ENCODE measurements at places on chromosomes 6 and 20.
A peak's percentile ranks its signal among the peaks of the same experiment; 100 is the strongest.

DNA sequence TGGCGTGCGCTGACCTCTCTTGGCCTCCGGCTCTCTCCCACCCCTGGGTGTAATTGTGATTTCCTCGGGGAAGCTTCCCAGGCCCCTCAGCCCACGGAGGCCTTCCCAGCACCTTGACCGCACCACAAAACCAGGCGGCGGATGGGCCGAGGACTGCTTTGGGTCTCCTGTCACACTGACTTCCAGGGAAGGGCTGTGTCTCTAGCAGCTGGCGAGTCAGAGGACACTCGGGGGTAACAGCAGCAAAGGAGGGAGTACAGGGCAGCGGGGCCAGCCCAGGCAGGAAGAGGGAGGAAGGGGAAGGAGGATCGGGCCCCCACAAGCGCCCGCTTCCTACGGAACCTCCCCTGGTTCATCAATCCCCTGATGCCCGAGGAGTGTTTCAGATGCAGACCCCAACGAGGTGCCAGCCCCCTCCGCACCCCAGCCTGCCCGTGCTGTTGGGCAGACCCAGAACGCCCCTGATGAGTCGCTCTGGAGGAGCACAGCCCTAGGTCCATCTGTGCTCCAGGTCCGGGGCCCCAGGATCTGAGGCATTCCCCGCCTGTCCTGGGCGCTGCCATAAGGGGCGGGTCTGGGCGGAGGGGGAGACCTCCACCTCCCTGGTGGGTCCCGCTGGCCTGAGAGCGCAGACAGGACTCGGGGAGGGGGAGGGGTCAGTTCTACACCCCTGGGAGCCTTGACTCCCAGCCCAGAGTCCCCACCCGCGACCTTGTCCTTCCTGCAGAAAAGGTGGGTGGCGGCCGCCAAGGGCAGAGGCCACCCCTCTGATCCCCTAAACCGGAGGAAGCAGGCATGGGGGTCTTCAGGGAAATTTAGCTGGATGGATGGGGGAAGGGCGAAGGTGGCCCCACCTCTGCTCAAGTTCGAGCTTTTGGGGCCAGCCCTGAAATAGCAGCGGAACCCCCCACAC lies 956 bp downstream of the CHRNA4 start:
- H3K36me3 ChIP-seq, result no peaks in the 10 kb centered on the region
- no peak for DNase-seq
- H3K4me3 ChIP-seq, result peak overlapping the region; percentile 48
- H3K27me3 ChIP-seq, result no peaks in the 10 kb centered on the region
- H3K4me1 ChIP-seq, result peaks cover 5% of the 10 kb centered on the region
- no peak overlapping the region for H3K27ac ChIP-seq

- peaks cover 1% of the 10 kb centered on the region for H3K4me1 ChIP-seq
- no peaks in the 10 kb centered on the region for H3K27me3 ChIP-seq
- H3K4me3 ChIP-seq, result no peak overlapping the region
- H3K36me3 ChIP-seq, result no peaks in the 10 kb centered on the region
- H3K27ac ChIP-seq, result no peak overlapping the region
- DNase-seq, result no peak
Observed at GRCh38 chr6:142075516-142076101, 57.1 kb upstream of the GJE1 start.

- no peak overlapping the region for H3K27ac ChIP-seq
- H3K36me3 ChIP-seq, result no peaks in the 10 kb centered on the region
- no peak overlapping the region for H3K4me3 ChIP-seq
- H3K27me3 ChIP-seq, result no peaks in the 10 kb centered on the region
Observed at GRCh38 chr6:139153855-139154254, 19.0 kb downstream of the HECA start.

DNA sequence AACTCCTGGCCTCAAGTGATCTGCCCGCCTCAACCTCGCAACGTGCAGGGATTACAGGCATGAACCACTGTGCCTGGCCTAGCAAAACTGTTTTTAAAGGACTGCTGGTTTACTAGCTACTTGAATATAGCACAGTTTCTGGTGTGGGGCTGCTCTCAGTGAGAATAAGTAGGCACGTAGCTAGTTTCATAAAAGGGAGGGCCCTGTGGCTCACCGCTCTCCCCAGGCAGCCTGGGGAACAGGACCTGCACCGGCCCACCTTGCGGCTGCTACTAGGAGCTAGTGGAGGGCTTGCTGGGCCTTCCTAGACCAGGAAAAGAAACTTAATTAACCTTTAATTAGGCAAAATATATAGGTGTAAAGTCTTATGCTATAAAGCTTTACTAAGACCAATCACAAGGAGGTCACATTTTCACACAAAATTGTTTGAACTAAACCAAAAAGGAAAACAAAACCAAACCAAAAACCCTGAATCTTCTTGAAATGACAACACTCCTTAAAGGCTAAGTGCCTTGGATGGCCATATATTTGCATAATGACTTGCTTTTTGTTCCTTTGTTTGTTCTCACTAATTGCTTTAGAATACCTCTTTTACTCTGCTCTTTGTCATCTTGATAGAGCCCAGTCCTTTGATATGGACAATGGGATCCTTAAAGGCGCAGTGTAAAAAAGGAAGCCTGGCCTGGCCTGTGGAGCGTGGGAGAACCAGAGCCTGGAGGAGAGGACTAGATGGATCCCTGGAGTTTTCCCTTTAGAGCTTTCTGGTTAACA lies 69.5 kb upstream of the SAMD5 start:
- peak; percentile 61 for DNase-seq
- H3K27ac ChIP-seq, result no peak overlapping the region
- peaks cover 4% of the 10 kb centered on the region for H3K4me1 ChIP-seq
- peaks cover 32% of the 10 kb centered on the region for H3K27me3 ChIP-seq
- no peaks in the 10 kb centered on the region for H3K36me3 ChIP-seq

DNA sequence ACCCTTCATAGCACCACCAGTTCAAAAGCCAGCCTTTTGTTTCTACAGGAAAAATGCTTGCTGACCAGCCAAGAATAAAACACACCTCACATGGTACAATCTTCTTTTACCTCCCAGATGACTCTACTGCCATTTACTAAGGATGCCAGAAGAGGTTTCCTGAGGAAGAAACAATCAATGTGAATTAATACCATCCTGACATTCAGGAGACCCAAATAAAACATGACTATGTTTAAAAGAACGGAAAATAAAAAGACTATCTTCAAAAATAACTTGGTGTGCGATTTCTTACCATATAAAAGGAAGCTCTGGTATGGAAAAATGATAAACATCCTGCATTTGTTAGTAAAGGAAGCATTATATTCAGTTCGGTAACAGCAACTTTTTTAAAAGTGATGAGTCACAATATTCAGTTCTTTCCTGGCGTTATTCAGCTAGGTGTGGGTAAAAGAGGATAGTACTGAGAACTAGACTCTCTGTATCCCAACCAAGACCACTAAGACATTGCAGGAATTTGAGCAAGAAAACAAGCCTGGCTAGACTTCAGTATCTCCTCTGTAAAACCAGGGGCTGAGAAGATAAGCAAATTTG lies 16.3 kb downstream of the COL21A1 start:
- H3K27me3 ChIP-seq, result no peaks in the 10 kb centered on the region
- H3K4me1 ChIP-seq, result no peaks in the 10 kb centered on the region
- no peak overlapping the region for H3K4me3 ChIP-seq
- H3K27ac ChIP-seq, result no peak overlapping the region

All from iPS DF 6.9 (cell line).